ENCODE measurements at places on chromosomes 16 and 17.

DNA sequence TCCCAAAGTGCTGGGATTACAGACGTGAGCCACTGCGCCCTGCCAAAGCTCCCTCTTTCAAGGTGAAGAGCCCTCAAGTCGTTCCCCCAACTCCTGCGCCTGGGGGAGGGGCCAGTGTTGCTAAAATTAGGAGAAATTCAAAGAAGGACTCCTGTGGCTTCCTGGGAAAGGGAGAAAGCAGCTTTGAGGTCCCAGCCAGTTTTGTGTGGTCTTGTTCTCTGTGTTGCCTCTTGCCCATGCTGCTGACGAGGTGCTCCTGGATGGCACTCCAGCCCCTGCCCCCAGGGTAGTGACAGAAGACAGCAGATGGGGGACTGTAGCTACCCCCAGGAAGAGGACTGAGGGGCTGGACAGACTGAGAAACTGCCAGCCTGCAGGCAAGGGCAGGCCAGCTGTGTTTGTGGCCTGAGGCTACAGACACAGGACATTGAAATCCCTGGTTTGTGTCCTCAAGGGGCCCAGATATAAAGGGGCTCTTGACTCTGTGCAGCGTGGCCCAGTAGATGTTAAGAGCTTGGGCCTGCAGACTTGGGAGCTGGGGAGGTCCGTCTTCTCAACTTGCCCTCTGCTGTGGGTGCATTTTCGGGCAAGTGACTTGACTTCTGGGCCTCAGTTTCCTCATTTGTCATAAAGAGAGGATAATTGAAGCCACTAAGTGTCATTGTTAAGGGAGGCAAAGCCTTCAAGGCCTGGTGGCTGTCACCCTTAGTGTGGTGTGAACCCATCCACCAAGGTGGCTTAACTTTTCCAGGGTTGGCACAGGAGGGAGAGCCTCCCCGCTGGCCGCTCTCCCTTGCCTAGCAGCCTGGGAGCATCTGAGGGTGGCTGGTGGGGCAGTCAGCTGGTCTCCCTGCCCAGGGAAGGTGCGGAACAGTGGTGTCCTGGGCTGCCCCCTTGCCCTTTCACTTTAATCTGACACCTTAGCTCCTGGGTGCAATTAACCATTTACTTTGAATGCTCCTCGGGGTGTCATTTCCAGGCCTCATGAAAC, 4.1 kb downstream of the UBALD2 start:
- peak overlapping the region; percentile 83 for H3K4me3 ChIP-seq
- no peaks in the 10 kb centered on the region for H3K27me3 ChIP-seq
- DNase-seq: no peak
- peak overlapping the region; percentile 95 for H3K27ac ChIP-seq

DNA sequence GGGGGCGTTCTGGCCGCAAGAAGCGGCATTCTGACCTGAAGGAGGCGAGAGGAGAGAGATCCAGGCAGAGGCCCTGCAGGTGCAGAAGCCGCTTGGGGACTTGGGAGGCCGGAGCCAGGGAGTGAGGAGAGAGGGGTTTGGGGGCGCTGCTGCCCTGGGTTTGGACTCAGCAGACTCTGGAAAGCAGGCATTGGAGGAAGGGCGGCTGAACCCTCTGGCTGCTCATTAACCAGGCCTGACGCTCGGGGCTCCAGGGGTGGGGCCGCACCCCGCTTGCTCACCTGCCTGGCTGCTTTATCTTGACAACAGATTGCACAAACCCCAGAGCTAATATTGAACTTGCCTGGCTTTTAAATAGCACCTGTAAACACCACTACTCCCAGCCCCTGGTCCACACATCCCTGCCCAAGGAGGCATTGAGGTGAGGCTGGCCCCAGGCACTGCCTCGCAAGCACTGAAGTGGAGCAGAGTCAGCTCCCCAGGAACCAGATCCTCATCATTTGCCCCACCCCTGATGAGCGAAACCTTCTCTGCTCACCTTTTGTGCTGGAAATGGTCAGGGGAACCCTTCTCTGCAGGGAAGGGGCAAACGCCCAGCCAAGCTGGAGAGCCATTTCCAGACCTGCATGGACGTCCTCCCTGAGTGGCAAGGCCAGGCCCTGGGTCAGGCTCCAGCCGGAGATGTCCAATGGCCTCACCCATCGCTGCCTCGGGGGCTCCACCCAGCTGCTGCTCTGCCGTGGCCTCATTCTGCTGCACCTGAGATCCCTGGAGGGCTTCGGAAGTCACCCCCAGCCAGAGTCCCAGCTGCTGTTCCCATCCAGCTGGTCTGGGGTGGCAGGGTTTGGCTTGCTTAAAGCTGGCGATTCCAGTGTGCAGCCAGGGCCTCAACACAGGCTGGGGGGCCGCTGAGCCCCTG, 190.2 kb upstream of the GSE1 start:
- no peaks in the 10 kb centered on the region for H3K4me1 ChIP-seq
- DNase-seq: peak; percentile 11
- H3K27me3 ChIP-seq: peaks cover 19% of the 10 kb centered on the region
- no peak overlapping the region for H3K4me3 ChIP-seq
- no peaks in the 10 kb centered on the region for H3K36me3 ChIP-seq

DNA sequence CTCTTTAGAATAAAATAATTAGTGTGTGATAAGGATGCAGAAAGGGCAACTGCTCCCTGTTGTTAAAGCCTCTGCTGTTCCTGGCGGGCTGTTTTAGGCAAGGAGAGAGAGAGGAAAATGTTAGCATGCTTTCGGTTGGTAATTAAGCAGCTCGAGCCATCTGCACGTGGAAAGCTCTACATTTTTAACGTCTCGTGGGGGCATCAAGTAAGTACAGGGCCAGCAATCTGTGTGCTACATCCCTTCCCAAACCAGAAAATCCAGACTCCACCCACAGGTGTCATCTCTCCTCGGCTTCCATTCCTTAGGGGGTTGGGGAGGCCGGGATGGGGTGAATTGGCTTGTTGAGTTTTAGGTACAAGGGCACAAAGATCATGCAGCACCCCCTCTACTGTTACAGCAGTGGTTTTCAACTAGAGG, 62.4 kb upstream of the MARCHF10 start:
- no peak for DNase-seq
- H3K36me3 ChIP-seq: no peaks in the 10 kb centered on the region
- H3K27ac ChIP-seq: no peak overlapping the region
- no peaks in the 10 kb centered on the region for H3K4me1 ChIP-seq
- no peak overlapping the region for H3K4me3 ChIP-seq
- peaks cover 25% of the 10 kb centered on the region for H3K27me3 ChIP-seq

DNA sequence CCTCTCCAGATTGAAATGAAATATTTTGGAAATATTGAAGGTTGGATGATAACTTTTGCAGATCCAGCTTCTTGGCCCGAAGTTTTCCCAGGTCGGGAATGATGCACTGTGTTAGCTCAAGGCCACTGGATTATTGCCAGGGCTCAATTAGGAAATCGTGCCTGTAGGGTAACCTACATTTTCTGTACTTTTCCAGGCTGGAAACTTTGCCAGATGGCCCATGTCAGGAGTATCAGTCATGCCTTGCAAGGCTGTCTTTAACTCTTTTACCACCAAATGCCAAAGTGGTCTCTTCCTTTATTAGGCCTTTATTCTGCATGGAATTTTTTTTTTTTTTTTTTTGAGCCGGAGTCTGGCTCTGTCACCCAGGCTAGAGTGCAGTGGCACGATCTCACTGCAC, 8.9 kb upstream of the SEC14L1 start:
- H3K27ac ChIP-seq: no peak overlapping the region
- H3K27me3 ChIP-seq: peaks cover 4% of the 10 kb centered on the region
- no peaks in the 10 kb centered on the region for H3K36me3 ChIP-seq
- H3K4me3 ChIP-seq: no peak overlapping the region

- H3K27me3 ChIP-seq: peaks cover 4% of the 10 kb centered on the region
- H3K27ac ChIP-seq: no peak overlapping the region
- no peak overlapping the region for H3K4me3 ChIP-seq
- H3K4me1 ChIP-seq: peaks cover 1% of the 10 kb centered on the region
- DNase-seq: no peak
Measured at GRCh38 chr17:61384692-61385576, 14.7 kb upstream of the TBX2 start.

Measured in activated B cell treated with CpG ODN at 0.5 μM for 24 hours (primary cell).